Vein endothelial cell (primary cell): ENCODE measurements at places on chromosomes 16 and 17. TPM values are rescaled to one million over a fixed set of nuclear protein-coding genes. Genes with fewer than 3 reads are reported as not detected.

CCL2 gene
- total RNA-seq = 424 and 431 TPM in 2 replicates

HOXB13 gene
- total RNA-seq = under 0.01 TPM in 1 of 2 replicates, not detected in the other

TBC1D3C gene
- total RNA-seq = not detected in 2 replicates

KRT20 gene
- total RNA-seq = not detected in 2 replicates

ZNF778 gene
- total RNA-seq = 9.8 and 19.3 TPM in 2 replicates

TEKT5 gene
- total RNA-seq = 0.65 TPM in 1 of 2 replicates, not detected in the other

GLIS2 gene
- 0.67 and 2.0 TPM in 2 replicates for total RNA-seq

KRT25 gene
- total RNA-seq = not detected in 2 replicates

KCNH6 gene
- total RNA-seq = not detected in 2 replicates

TMIGD1 gene
- total RNA-seq = not detected in 2 replicates

LRRC37A gene
- total RNA-seq = 1.3 and 5.1 TPM in 2 replicates

TAC4 gene
- not detected in 2 replicates for total RNA-seq

GPRC5B gene
- 23.1 and 24.8 TPM in 2 replicates for total RNA-seq

SPECC1 gene
- total RNA-seq = 1.6 and 3.0 TPM in 2 replicates

MMP2 gene
- total RNA-seq = 70.8 and 78.7 TPM in 2 replicates

PITPNM3 gene
- 1.1 and 1.3 TPM in 2 replicates for total RNA-seq

CYB561 gene
- 21.9 and 28.8 TPM in 2 replicates for total RNA-seq

NUPR1 gene
- 0.33 and 2.4 TPM in 2 replicates for total RNA-seq

TP53TG3 gene
- not detected in 2 replicates for total RNA-seq

CD300LB gene
- total RNA-seq = not detected in 2 replicates

UMOD gene
- not detected in 2 replicates for total RNA-seq

SLFN12L gene
- total RNA-seq = not detected in 2 replicates

PRSS36 gene
- total RNA-seq = 0.10 and 0.65 TPM in 2 replicates

CACNA1H gene
- under 0.01 TPM in 2 replicates for total RNA-seq

MYH1 gene
- total RNA-seq = not detected in 2 replicates

ACSM3 gene
- total RNA-seq = 6.4 and 66.6 TPM in 2 replicates

ARHGAP23 gene
- 66.6 and 66.9 TPM in 2 replicates for total RNA-seq

CLEC10A gene
- total RNA-seq = 0.19 TPM in 1 of 2 replicates, not detected in the other

CHRNE gene
- total RNA-seq = 0.65 and 3.0 TPM in 2 replicates

SMPD3 gene
- total RNA-seq = 0.10 and 0.33 TPM in 2 replicates

EPN3 gene
- under 0.01 TPM in 1 of 2 replicates, not detected in the other for total RNA-seq

CDK5R1 gene
- 2.4 and 3.6 TPM in 2 replicates for total RNA-seq

EPOP gene
- total RNA-seq = 2.4 and 3.3 TPM in 2 replicates

KRTAP3-1 gene
- not detected in 2 replicates for total RNA-seq

ABCC11 gene
- not detected in 2 replicates for total RNA-seq

DNAAF1 gene
- total RNA-seq = 0.10 TPM in 1 of 2 replicates, not detected in the other

APOBR gene
- total RNA-seq = not detected in 2 replicates

EXOC3L1 gene
- total RNA-seq = 4.2 and 4.9 TPM in 2 replicates

KLHL36 gene
- 49.9 and 64.7 TPM in 2 replicates for total RNA-seq

CCL14 gene
- total RNA-seq = 32.7 and 43.2 TPM in 2 replicates

CLEC19A gene
- not detected in 2 replicates for total RNA-seq

SLC22A31 gene
- total RNA-seq = not detected in 2 replicates

PTGES3L gene
- 0.33 and 0.38 TPM in 2 replicates for total RNA-seq

COPZ2 gene
- total RNA-seq = 6.4 and 6.5 TPM in 2 replicates

CD300LG gene
- total RNA-seq = under 0.01 TPM in 1 of 2 replicates, not detected in the other
